ENCODE measurements at places on chromosomes 5 and 9.

- DNase-seq, result no peak
Observed at GRCh38 chr5:83342465-83342864, 129.1 kb upstream of the VCAN start.

- DNase-seq, result no peak
Observed at GRCh38 chr9:114005371-114006154, 72.5 kb downstream of the AMBP start.

DNA sequence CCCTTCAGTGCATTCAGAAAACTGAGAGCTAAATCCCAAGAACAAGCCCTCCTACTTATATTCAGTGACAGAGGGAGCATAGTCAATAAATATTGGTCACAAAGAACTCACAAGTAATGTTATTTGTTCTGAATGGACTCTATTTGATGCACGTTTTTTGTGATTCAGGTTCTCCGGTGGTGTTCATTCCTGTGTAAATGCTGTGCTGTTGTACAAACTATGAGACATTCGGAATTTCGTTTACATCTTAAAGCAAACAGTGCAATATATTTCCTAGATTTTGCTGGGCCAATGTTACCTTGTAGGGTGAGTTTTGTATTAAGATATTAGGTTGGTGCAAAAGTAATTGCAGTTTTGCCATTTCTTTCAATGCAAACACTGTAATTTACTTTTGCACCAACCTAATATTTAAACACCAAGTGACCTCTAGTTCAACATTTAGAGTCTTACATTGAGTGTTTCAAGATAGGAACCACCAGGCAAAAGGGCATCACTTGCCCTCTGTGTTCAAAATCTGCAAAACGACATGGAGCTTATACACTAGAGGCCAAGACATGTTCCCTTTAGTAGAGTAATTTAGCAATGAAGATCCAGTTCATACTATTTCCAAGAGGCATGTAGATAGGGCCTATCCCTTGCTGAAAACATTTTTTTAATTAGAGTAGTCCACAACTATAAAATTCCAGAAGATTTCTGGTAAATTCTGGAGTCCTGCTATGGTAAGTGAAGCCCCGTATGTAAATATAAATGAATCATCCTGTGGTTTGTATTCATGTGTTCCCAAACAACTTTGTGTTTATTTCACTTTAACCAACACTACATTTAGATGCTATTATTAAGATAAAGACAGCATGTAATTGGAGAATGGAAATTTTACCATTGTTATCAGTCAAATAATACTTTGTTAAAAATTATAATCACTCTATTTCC is 444.0 kb upstream of the PTGER4 start:
- no peak for DNase-seq

DNA sequence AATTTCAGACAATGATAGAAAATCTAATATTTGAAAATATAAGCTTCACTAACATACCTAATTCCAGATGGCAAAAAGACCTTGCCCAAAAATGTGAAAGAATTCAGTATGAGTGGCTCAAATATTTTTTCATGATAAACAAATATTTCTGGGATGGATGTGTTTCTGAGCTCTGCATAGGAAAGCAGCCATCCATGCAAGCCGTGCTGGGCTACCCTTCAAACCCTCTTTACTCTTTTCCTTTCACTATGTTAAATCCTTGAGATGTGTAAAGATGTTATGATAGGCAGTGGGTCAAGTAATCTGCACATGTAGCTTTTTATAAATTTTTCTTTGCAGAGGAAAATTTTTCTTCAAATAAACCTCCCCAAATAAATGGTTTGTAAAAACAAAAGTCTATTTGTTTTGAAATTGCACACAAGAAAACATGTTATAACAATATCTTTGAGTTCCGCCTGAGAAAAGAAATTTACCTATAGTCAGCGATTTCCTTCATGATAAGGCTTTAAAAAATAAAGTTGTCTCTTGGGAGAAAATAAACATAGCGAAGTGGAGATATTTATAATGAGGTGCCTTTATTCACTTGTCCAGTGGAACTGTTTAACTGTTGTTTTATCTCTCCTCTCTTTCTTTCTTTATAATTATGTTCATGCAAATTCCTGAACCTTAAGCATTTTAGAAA is 154.3 kb upstream of the PITX1 start:
- DNase-seq, result no peak

DNA sequence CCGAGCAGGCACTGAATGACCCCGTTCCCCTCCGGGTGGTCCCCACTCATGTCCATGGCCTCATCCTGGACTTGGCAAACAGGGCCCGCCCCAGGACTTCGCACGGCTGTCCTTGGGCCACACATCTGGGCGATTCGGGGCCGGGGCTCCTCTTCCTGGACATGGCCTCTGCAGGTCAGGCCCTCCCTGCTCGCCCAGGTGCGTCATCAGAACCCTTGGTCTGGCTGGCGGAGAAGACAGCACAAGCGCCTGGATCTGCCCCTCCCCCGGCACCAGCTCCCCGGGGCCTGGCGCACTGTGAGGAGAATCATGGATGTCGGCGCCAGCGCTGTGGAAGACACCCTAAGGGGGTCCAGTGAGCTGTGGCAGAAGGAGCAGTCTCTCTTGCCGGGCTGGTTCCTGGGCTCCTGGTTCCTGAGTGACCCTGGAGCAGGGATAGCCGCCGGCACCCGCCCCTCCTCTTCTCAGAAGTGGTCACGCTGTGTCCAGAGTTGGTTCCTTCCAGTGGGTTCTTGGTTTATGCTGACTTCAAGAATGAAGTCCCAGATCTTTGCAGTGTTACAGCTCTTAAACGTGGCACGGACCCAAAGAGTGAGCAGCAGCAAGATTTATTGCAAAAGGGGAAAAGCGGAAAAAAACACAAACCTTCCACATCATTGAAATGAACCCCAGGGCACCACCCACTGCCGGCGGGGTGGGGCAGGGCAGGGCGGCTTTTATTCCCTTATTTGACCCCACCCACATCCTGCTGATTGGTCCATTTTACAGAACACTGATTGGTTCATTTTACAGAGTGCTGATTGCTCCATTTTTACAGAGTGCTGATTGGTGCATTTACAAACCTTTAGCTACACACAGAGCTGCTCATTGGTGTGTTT is 25.9 kb upstream of the SLC12A7 start:
- DNase-seq, result no peak

- DNase-seq, result no peak
Observed at GRCh38 chr5:149732324-149733128, 2.4 kb downstream of the PPARGC1B start.

GRCh38 chr5:74372051-74372450 is 268.5 kb downstream of the ENC1 start:
- no peak for DNase-seq

DNA sequence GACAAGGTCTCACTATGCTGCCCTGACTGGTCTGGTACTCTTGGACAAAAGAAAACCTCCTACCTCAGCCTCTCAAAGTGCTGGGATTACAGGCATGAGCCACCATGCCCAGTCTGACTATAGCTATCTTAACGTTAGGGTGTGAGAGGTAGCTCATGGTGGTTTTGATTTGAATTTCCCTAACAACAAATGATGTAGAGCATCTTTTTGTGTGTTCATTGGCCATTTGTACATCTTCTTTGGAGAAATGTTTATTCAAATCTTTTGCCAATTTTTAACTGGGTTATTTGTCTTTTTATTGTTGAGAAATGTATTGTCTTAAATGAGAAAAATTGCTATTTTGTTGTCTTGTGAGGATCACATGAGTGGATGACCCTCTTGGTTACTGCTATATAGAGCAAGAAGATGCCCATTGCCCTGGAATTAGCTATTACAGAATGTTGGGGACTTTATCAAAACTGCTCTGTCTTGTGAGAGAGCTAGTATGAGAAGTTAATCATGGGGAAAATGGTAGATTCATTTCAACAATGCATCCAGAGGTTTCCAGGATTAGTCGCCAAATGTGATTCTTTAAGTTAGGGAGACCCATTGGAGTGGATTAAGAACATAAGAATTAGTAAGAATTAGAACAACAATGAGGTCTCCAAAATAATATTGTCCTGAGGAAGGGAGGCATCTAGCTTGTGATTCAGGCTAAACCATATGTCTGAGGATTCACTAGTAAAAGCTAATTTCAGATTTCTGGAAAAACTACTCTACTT is 124.3 kb upstream of the MOCS2 start:
- DNase-seq, result no peak
